ENCODE measurements at places on chromosomes 7 and 10.

DNA sequence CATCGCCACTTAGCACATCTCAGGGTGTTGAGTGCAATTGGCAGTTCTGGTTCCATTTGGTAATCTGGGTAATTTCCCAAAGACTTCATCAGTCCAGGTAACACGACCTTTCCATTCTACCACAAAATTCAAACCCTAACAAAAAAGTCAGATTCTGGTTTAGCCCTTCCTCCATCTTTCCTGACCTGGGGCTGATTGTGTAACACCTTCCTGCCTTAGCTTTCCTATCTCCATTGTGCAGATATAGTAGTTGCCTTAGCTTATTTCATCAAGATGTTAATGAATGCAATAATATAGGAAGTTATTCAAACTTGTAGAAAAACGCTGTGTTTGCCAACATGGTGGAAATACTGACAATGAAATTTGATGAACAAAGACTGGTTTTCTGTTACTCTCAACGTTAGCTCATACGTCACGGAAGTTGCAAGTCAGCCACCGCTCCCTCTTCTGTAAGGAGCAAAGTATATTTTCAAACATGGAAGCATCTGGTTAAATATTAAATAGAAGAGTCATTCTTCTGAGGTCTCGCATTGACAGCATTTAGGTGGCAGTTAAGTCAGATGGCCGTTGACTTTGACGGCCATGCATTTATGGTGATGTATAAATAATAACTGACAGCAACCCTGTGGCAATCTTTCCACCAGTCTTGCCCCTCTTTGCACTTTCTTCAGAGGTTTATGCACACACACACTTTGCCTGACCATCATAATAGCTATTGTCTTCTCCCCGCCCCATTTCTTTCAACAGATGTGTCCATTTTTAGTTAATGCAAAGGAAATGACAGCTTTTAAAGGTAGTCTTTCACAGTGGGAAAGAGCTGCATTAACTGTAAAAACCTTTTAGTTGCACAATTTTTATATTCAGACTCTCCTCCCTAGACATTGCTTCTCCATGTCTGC is 205.1 kb upstream of the BMPER start:
- no peak for DNase-seq

- no peak for DNase-seq
Observed at GRCh38 chr7:95951531-95951930, 179.2 kb downstream of the DYNC1I1 start.

DNA sequence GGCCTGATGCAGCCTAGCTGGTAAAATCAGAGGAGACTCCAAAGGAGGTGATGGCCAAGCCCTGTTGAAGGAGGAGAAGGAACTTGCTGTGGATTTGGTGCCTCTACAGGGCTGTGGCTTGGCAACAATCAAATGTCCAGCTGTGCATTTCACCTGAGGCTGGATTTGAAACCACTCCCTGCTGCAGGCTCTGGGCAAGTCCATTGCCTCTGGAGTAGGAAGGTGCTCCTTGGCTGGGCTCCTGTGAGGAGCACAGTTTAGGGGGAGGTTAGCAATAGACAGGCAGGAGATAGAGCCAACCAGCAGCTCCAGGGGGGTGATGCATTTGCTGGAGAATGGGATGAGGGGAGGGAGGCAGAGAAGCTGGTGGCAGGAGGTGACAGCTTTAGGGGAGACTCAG is 26.5 kb downstream of the CDH23 start:
- no peak for DNase-seq

- no peak for DNase-seq
Observed at GRCh38 chr10:3110782-3111620, 43.7 kb downstream of the PFKP start.

DNA sequence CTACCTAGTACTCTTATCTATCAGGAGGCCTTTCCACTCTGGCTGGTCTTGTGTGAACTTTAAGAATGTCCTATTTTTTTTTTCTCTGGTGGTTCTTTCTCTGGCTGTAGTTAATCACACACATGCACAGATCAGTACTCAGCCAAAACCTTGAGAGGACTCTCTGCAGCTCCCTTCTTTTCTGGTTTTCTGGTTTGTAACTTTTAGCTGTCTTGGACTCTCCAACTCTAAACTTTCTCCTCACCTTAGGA is 54.9 kb upstream of the HELLS start:
- DNase-seq: no peak

DNA sequence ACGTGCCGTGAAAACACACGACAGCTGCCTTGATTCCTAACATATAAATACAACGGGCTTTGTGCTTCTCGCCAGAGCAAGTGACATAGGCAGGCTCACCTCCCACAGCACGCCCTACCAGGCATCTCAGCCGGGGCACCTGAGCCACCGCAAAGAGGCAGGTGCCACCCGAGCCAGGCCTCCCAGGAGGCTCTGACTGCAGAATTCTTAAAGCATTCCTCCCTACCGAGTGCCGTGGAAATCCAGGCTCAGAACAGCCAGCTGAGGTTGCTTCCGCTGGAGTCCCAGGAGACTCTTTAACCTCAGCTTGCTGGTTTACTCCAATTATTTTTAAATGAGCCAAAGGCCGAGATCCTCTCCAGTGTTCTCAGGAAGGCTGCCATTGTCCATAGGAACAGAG is 206.5 kb downstream of the USP6NL start:
- no peak for DNase-seq

DNA sequence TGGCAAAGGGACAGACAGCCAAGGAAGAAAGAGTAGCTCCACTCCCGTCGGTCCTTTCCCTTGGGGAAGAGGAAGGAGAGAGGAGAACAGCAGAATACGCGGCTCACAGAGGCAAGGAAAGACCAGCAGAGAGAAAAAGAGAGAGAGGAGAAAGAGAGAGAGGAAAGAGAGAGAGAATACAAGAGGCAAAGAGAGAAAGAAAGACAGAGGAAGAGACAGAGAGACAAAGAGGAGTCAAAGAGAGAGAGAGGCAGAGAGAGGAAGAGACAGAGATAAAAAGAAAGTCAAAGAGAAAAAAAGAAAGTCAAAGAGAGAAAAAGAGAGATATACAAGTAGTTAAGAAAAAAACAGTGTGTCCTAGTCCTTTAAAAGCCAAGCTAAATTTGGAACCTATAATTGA is 23.4 kb upstream of the CHST3 start:
- no peak for DNase-seq

DNA sequence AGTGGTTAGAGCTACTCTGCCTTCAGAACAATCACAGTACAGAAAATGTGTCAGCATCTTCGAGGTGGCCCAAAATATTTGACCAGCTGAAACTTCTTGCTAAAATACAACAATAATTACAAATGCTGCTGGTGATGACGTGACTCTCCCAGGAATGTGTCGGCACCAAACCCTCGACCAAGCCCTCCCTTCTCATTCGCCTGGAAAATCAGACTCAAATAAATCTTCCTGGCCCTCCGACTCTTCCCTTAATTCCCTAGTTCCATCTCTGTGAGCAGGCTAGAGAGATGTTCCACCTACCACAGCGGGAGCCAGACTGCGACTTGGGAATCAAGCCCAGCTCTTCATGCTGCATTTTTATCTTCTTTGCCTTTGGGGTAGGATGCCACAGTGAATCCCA is 4.1 kb downstream of the PRSS2 start:
- DNase-seq: no peak

DNA sequence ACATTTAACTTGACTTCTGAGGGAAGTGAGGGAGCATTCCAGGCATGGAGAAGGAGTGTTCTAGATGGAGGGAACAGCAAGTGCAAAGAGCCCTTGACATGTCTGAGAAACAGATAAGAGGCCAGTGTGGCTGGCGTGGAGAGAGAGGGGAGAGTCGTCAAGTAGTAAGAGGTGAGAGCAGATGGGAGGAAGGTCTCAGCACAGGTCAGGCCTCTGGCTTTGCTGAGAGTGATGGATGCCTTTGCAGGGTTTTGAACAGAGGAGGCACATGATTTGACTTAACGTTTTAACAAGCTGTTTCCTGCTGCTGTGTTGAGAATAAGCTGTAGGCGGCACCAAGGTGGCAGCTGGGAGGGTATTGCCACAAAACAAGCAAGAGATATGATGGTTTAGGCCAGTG is 97.2 kb downstream of the KAT6B start:
- DNase-seq: no peak

- DNase-seq: no peak
Observed at GRCh38 chr10:71077796-71078453, 134.4 kb upstream of the UNC5B start.

GRCh38 chr7:53422291-53422690 is 386.9 kb downstream of the POM121L12 start:
- no peak for DNase-seq

DNA sequence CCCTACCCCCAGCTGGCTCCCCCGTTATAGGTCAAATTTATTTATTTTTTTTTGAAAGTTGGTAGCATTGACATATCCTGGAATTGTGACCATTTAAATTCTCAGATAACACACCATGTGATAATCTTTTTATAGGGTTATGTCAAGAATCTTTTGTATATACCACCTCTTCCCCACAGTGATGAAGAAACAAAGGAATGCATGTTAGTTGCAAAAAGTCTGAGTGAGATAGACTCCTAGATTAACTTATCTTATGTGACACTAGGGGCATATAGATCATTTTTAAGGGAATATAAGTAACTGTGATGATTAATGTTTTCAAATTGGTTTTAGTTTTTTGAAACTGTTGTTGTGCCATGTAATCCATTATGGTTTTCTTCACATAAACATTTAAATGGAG is 68.3 kb downstream of the MLLT10 start:
- no peak for DNase-seq

GRCh38 chr7:134845461-134845860 is 66.0 kb downstream of the CALD1 start:
- DNase-seq: no peak

DNA sequence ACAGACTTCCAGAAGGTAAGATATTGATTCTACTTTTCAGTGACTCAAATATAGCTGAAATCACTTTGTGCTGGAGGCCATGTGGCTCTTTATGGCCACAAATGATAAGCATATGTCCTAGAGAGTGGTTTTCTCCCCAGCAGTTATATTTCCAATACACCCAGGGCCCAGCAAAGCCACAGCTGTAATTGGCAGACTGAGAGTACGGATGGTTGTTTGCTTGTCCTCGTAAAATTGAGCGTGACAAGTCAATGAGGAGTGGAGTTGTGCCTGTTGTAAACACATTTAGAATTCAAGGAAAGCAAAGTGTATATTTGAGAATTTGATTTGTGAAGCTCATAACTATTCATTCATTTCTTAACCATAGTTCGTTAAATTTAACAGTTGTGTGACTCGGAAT is 201.8 kb downstream of the LHFPL3 start:
- no peak for DNase-seq

- no peak for DNase-seq
Observed at GRCh38 chr7:156493942-156494341, 146.6 kb upstream of the RNF32 start.

DNA sequence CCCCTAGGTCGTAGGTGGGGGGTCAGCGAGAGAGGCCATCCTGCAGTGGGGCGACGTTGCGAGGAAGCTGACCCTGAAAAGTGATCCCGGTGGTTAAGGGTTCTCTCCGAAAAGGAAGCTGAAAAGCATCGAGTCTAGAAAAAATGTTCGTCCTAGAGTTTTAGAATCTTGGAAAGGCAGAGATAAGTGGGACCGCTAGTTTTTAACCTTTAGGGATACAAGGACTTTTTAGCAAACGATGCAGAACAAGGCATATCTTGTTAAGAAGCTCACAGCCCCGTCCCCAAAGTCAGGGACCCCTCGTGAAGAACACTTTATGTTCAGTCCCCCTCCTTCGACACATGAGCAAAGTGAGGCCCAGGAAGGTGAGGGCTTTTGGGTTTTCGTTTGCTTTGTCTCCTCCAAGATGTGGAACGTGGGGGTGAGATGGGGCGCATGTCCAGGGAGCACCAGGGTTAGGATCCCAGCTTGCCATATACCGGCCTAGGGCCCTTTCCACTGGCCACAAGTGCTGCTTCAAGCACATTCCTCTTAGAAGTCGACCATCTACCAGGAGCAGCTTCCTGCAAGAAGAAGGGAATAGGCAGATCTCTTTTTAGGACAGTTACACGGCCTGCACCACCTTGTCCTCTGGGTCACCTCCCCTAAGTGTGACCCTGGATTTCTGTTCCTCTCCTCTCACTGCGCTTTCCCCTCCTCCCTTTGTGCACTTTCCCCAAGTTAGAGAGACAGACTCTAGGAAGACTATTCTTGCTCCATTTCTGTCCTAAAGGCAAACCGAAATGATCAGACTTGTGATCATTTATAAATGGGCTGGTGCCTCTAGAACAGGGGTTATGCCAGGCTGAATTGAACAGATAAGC is 969 bp downstream of the SLC35G1 start:
- no peak for DNase-seq

- DNase-seq: no peak
Observed at GRCh38 chr7:41567731-41568114, 135.2 kb downstream of the INHBA start.

DNA sequence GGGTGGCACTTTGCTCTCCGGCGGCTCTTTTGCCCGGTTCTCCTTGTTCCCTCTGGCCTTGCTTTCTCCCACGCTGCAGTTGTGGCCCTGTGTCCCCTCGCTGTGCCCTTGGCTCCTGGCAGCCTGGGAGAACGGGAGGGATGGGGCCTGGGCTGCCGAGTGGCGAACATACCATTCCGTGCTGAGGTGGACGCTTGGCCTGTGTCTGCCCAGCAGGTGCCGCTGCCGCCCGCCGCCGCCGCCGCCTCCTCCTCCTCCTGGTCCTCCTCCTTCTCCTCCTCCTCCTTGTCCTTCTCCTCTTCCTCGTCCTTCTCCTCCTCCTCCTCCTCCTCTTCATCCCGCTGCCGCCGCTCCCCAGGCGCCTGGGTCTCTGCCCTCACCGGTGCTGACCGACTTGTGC is 36.0 kb downstream of the AGAP3 start:
- no peak for DNase-seq

DNA sequence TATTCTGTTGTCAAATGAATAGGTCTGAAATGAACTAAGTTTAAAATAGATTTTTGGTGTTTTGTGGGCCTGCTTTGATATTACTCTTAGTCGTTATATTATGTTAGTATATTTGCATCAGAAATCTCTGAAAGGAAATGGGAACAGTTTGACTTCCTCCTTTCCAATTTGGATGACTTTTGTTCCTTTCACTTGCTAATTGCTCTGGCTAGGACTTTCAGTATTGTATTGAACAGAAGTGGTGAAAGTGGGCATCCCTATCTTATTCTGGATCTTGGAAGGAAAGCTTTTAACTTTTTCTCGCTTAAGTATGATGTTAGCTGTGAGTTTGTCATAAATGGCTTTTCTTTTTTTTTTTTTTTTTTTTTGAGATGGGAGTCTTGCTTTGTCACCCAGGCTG is 273.6 kb upstream of the DKK1 start:
- DNase-seq: no peak

- DNase-seq: no peak
Observed at GRCh38 chr7:86313842-86314241, 329.9 kb upstream of the GRM3 start.
